Stimulated activated CD8-positive, alpha-beta memory T cell treated with anti-CD3 and anti-CD28 coated beads, Interleukin-4, amount 100 ng/mL, for 1 hour (primary cell): ENCODE measurements at places on chromosomes 12 and 14.

DNA sequence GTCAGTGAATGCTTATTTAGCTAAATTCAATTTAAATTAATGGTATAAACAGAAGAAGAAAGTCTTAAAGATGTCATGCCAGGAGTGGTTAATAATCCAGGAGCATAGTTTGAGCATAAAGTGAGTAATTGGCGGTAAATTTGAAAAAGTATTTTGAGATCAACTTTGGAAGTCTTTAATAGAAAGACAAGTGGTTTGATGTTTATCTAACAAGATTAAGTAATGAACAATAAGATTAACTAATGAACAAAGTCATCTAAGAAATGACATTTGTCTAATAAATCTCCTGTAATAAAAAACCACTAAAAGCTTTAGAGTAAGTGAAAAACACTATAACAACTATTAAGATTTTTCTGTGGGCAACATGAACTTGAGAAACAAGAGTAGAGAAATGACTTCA, 112.8 kb downstream of the CAPZA3 start:
- DNase-seq, result no peak

DNA sequence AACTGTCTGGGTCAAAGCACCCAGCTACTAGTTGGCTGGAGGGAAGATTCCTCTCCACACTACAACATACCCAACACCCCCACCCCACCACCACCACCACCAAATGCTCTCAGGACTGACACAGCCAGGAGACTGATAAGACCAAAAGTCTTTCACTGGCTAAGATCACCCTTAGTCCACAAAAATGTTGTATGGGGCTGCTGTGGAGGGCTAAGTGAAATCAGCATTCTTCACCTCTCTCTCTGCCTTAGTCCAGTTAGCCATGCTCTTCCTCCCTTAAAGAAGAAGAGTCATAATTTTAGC, 106.2 kb downstream of the NUAK1 start:
- DNase-seq, result no peak

DNA sequence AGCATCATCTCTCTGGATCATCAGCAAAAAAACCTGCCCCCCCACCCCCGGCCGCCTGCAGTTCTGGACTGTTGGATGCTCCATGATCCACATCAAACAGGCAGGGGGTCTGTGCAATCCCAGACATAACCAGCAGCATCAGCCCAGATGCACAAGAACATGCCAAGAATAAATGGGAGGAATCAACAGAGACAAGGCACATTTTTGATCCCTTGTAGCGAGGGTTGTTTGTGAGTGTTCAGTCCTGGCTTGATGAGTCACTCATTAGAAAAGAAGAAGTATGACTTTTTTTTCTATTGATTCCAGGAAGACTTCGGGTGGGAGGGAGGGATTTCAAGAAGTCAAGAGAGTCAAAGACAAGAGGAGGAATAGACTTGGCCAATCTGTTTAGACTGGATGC, 244.2 kb downstream of the KSR2 start:
- no peak for DNase-seq

GRCh38 chr14:64604001-64604400, 54.2 kb downstream of the PPP1R36 start:
- no peak for DNase-seq

GRCh38 chr14:69963966-69964365, 84.8 kb downstream of the SMOC1 start:
- no peak for DNase-seq

DNA sequence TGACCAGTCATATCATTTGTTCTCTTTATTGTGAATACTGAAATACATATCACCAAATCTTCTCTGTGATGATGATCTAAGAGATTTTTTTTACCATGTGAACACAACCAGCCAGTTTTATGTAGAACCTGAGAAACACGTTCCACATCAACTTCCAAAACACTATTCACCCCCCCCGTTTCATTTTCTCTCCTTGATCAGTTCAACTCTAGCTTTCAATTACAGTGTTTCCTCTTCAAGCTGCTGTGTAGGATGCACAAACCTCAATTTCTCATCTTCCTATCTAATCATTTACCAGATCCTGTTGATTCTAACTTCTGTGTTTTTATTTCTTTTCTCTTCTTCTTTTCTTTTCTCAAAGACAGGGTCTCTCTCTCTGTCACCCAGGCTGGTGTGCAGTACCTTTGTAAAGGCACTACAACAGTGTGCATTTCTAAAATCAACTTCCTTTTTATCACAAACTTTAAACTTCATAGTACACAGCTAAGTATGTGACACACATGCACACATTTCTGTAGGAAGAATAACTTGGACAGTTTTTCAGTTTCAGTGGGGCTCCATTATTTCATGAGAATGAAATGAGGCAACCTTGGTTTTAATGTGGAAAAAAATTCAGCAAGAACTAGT, 149.9 kb upstream of the FBXO33 start:
- DNase-seq, result no peak

DNA sequence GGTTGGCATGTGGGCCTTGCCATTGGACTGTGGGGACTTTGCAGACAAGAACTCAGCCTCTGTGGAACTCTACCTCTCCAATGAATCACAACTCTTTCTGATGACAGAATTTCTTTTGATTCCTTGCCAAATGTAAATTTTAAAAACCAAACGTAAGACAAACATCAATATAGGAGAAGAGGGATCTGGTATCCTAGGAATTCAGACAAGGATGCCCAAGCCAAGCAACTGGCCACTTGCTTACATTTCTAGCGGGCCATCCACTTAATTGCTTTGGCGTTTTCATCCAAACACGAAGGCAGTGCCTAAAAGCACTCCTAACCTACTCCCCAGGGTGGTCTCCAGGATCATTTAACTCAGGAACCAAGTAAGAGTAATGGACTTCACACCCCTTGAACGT, 23.4 kb upstream of the RAB35 start:
- no peak for DNase-seq

GRCh38 chr14:99321955-99322730, 50.1 kb upstream of the BCL11B start:
- DNase-seq, result no peak

GRCh38 chr12:14164266-14164665, 182.9 kb upstream of the GRIN2B start:
- DNase-seq, result no peak

- no peak for DNase-seq
These were observed 61.3 kb upstream of the MDM1 start for GRCh38 chr12:68393417-68393816.

- DNase-seq, result no peak
These were observed 14.1 kb downstream of the COQ10A start for GRCh38 chr12:56280849-56281248.

DNA sequence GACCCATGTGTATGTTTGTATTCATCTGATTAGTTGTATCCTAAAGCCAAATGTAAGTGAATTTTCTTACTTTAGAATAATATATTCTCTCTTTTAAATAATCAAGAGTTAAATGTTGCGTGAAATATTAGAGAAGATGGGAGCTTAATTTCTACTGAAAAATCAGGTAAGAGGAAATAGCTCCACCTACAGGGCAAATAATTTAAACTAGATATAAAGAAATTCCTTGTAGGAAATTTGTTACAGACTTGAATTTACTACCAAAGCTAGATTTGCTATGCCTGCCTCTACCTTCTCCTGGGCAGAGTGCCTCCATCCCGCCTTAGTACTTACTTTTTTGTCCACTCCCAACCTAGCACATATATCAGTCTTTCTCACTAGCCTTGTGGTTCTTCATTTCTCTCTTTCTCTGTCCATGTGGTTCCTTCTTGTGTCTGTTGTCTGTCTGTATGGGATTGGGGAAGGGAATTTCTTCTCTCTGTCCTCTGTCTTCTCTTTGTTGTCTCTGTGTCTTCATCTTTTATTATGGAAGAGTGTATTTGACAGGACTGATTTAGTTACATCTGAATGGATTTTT, 44.7 kb downstream of the PALS1 start:
- DNase-seq, result no peak

GRCh38 chr12:51954561-51955361, 3.3 kb downstream of the ACVR1B start:
- DNase-seq, result no peak

DNA sequence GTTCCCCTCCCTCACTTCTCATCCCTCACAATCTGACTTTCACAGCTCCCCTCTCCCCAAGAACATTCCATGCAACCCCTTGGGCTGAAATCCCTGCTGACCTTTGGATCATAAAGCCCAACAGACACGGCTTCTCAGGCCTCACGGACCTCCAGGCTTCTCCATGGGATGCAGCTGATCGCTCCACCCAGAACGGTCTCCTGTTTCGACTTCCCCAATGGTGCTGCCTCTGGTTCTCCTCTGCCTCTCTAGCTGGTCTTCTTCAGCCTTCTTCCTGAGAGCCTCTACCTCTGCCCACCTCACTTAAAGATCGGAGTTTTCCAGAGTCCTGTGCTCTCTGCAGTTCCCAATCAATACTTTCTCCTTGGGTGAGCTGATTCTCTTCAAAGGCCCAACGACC, 17.8 kb upstream of the PRMT8 start:
- DNase-seq, result no peak

DNA sequence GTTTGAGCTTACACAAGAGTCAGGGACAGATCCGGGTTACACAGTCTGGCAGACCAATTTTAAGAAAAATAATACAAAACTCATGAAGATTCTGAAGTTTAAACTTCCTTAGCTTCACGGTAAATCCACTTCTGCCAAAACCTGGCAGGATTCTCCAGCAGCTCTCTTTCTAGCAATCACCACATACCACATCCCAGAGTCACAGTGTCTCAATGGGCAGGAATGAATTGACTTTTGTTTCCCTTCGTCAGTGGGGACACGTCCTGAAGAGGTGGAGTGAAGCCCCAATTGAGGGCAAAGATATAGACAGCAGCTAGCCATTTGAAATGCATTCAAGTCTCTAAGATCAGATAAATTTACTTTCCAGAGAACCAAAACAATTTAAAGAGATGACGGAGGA, 117.1 kb upstream of the ARHGAP5 start:
- no peak for DNase-seq

DNA sequence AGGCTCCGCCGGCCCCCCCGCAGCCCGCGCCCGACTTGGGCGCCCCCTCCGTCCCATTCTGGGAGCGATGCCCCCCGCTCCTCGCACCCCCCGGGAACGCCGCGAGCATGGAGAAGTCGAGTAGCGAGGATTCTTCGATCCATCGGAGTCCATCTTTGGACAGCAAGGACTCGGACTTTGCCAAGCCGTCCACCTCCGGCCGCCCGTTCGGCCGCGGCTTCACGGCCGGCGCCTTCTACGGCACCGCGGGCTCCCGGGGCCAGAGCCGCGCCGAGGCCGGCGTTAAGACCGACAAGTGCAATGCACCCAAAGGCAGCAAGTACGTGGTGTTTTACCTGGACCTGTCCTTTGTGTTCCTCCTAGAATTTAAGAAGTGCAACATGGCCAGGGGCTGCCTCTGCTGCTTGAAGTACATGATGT, 123.6 kb downstream of the TSPAN9 start:
- no peak for DNase-seq

DNA sequence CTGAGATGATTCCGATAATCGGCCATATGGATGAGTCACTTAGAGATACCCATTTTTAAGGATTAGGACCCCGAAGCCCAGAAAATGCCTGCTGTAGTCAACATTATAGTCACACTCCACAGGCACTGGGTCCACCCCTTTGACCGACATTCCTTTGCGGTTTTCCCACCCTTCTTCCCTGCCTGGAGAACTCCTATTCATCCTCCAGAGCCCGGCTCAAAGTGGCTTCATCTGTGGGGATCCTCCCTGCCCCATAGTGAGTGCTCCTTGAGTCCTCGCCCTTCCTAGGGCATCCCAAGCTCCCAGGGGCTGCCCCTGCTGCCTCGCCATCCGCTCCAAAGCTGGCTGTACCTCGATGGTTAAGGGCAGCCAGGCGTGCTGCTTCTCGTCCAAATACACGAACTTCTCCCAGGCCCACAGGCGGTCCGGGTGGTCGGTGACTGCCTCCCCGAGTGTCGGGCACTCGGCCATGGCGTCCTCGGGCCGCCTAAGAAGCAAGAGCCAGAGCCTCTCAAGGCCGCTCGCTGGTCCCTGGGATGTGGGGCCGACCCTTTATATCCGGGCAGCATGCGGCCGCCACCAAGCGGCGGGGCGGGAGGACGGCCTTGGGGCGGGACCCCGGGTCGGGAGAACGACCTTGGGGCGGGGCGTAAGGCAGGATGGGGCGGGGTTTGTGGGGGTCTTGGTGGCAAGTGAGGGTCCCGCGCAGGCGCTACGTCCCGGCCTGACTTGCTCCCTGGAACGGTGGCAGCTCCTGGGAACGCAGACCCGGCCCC, at the start of gene TCL1A:
Gene TCL1A, minus strand, starts transcription at position 530 of the 776 bp plus-strand sequence. Its CDS starts 59 bp downstream, at position 471.
- no peak for DNase-seq

DNA sequence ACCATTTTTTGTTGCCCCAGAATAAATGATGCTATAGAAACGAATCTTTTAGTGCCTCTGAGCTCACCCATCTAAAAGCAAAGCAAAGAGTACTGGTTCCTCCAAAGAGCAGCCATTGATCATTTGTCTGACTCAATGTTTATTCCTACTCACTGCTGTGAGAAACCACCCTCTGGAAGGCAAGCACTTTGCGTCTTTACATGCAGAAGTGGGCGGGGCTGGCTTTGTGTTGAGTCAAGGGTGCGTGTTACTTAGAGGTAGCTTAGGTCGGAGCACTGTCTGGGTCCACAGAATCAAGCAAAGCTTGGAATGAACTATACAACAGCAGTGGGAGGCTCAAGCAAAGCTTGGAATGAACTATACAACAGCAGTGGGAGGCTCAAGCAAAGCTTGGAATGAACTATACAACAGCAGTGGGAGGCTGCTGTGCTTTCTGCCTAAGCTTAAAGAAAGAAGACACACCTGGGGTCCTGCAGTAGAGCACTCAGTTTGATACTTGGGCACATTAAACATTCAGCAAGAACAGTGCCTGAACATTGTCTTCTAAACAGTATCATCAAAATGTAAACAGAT, 77.2 kb upstream of the PRICKLE1 start:
- DNase-seq, result no peak

DNA sequence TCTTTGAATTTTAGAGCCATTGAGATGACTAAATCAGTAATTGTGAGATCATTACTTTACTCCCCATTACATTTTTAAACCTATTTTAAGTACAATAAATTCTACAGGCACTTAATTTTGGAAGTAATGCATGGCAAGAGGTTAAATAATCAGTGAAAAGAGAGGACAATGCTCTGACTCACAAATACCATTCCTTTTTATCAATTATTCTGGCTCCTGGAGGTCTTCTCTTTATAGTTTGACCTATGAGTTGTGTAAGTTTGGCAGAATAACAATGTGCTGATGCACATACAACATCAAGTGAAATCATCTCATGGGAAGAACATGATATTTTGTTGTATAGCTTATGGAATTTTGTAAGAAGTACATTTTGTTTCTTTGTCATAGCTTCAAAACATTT, 166.7 kb downstream of the TMTC3 start:
- DNase-seq, result no peak
